ENCODE measurements at places on chromosomes 12 and 14. TPM values are rescaled to one million over a fixed set of nuclear protein-coding genes. Genes with fewer than 3 reads are reported as not detected.

- DNase-seq, result peak; percentile 65
Observed at GRCh38 chr12:80937391-80938238, at the start of gene LIN7A. TSS of gene LIN7A (minus strand) at chr12:80937934. CDS start at chr12:80937722, 212 bp downstream.

B4GALNT3 gene
- polyA plus RNA-seq, result 18.3 TPM

- DNase-seq, result no peak
Observed at GRCh38 chr12:110317911-110318310, 36.9 kb downstream of the ATP2A2 start.

- DNase-seq, result no peak
Observed at GRCh38 chr12:79617696-79618095, 73.1 kb downstream of the PAWR start.

DNA sequence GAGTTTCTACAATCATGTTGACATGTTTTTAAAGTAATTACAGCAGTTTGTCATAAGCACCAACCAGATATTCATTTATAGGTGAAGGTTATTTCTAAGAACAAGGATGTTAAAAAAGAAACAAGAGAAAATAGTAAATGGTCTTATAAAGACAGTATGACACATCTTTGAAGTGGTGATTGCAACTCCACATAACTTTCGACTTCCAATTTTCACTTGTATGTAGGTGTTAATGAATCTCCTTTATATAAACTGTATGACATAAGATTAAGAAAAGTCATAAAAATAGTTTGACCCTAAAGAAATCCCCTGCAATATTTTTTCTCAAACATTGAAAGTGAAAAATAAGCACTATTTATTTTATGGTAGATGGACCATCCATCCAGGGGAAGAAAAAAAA is 144.8 kb upstream of the PTPRQ start:
- no peak for DNase-seq
